Activated T-cell treated with anti-CD3 and anti-CD28 coated beads, Interleukin-2, amount 50 U/mL, for 1 hour (primary cell): ENCODE measurements at places on chromosomes 1 and 21.

DNA sequence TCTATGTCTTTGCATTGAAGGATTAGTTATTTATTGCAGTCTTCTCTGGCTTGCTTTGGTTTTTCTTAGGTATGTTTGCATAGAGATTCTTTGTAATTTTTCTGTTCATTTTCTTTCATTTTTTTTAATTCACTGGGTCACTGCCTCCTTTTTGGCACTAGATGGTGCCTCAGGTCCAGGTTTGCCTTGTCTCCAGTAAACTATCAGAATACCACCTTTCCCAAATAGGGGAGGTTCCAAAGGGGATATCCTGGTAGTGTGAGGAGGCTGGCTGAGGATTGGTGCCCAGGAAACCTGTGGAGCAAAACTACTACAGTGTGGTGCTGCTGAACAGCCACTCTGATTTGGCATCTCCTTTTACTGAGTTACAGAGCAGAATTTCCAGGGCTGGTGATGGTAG, 257.1 kb downstream of the KCTD3 start:
- no peak for DNase-seq

- no peak for DNase-seq
Measured at GRCh38 chr1:51776408-51776807, 102.1 kb downstream of the NRDC start.

DNA sequence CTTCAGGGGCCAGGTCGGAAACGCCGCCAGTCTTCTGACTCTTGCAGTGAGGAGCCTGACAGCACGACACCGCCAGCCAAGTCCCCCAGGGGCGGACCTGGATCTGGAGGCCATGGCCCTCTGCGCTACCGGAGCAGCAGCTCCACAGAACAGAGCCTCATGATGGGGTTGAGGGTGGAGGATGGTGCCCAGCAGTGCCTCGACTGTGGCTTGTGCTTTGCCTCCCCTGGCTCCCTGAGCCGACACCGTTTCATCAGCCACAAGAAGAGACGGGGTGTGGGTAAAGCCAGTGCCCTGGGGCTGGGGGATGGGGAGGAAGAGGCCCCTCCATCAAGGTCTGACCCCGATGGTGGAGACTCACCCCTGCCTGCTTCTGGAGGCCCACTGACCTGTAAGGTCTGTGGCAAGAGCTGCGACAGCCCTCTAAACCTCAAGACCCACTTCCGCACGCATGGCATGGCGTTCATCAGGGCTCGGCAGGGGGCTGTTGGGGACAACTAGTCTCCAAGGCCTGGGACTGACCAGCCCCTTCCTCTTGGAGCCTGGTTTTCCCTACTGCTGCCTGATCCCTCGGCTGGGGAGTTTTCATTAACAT, 8.7 kb downstream of the ZNF687 start:
- no peak for DNase-seq

- DNase-seq = no peak
Measured at GRCh38 chr1:56301791-56302190, 277.6 kb downstream of the PLPP3 start.

DNA sequence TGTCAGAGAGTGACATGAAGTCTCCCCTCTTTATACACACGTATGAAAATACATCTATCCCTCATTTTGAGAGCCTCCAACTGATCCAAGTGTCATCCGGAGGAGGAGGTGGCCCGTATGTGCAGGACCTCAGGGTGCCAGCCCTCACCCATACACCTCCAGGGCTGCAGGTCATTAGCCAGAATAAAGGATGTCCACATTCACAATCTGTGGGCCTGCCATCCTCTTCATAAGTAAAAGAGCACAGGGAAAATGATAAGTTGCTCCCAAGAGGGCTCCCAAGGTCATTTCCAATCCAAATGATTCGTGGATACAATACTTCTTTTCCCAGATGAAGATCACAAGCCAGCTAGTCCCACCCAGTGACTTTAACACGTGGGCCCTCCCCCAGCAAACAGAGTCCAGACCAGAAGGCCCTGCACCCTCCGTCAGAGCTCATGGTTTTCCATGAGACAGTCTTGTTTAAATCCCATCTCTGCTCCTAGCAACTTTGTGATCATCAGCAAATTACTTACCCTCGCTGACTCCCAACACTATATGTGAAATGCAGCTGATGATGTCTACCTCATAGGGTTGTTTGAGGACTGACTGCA, 28.6 kb downstream of the RNASEL start:
- DNase-seq = no peak

- no peak for DNase-seq
Measured at GRCh38 chr1:174742805-174743653, 256.7 kb upstream of the CACYBP start.

GRCh38 chr1:167082511-167083027, 7.6 kb downstream of the GPA33 start:
- no peak for DNase-seq

GRCh38 chr21:39029086-39029755, 154.0 kb downstream of the PSMG1 start:
- no peak for DNase-seq

GRCh38 chr1:201374364-201374763, 3.1 kb downstream of the TNNT2 start:
- no peak for DNase-seq

GRCh38 chr21:45741691-45742090, 98.2 kb downstream of the PCBP3 start:
- no peak for DNase-seq

DNA sequence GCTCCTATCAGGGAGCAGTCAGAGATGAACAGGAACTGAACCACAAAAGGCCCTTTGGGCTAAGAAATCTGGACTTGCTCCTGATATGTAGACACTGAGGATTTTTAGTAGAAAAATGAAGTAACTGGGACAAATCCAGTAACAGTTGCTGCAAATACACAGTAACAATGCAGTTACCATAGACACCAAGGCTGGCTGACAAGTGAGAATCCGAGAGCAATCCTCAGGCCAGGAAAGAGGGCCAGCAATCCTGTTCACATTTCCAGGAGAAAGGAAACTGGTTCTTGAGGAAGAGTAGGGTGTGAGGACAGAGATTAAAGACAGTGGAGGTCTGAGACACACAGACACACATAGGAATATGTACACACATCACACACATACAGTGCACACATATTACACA, 9.3 kb upstream of the LORICRIN start:
- no peak for DNase-seq
